Chondrocyte (in vitro differentiated cells): ENCODE measurements at places on chromosomes 7 and 10.
A peak's percentile ranks its signal among the peaks of the same experiment; 100 is the strongest.

DNA sequence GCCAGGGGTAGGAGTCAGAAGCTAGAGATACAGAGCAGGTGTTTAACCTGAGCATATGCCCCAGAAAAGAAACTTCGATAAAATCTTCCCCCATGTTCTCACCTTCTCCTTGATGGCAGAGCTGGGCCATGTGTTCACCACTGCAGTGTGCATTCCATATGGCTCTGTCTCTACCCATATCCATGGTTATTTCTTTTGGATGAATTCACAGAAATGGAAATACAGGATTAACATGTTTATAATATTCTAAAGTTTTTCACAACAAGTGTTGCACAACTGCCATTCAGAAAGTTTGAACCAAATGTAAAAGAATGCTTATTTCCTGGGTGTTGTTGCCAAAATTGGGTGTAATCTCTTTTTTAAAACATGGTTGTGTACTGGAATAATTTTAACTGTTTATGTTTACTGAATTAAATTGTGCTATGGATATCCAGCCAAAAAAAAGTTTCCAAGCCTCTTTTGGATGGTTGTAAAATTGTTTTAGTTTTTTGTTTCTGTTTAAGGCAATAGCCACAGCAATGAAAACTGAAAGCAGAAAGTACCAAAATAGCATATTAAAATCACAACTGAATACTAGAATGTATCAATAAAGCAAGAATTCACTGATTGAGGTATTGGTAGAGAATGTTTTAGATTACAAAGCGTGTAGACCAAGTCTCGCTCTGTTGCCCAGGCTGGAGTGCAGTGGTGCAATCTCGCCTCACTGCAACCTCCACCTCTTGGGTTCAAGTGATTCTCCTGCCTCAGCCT lies 19.9 kb upstream of the CCNY start:
- DNase-seq, result no peak

- no peak for DNase-seq
Measured at GRCh38 chr10:37240223-37240622, 114.8 kb downstream of the ANKRD30A start.

DNA sequence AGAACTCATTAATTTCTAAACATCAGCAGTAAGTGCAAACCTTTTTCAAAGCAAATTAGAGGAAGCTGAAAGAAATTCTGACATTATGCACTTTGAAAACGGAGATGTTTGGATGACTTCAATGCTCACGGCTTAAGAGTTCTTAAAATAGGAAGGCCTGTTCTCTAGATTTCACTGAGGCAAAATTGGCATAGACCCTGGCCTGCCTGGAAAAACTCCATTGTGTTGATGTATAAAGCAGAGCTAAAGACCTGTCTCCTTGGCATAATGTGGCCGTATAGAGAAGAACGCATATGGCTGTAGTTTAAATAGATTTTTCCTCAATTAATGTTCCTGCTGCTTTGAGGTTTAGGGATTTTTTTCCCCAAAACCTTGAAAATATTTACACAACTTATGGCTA lies 24.5 kb upstream of the AGMO start:
- DNase-seq, result no peak

DNA sequence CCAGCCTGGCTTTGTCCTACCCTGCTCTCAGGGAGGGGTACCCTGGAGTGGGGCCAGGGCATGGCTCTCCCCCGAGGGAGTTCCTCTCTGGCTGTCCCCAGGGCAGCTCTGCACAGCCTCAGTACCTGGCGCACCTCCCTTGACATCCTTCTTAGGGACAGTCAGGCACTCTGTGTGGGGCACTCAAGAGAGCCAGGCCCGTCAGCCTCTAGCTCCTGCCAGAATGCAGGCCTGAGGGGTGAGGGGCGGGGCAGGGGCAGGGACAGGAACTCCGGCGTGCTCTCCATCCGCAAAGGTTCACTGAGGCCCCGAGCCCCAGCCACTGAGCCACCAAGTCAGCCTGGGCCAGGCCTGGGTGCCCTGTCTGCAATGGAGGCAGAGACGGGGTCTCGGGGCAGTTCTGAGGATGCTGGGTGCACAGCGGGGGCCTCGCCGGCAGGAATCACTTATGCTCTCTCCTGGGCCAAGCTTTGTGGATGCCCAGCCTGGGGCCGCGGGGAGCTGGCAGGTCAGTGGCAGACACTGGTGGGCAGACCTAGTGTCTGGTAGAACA lies 10.1 kb downstream of the LIMK1 start:
- DNase-seq, result no peak

DNA sequence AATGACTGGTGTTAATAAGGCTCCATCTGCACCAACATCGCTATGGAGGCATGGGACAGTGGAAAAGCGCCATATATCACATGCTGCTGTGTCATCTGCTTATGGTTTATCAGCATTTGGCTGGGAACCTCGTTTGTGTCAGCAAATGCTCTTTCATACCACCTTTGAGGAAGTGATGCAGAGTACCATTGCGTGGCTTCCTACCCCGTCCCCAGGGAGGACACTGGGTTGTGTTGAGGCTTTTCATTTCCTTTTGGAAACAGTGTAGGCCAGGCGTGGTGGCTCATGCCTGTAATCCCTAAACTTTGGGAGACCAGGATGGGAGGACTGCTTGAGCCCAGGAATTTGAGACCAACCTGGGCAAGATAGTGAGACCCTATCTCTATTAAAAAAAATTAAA lies 6.8 kb downstream of the TACR2 start:
- peak; percentile 25 for DNase-seq

DNA sequence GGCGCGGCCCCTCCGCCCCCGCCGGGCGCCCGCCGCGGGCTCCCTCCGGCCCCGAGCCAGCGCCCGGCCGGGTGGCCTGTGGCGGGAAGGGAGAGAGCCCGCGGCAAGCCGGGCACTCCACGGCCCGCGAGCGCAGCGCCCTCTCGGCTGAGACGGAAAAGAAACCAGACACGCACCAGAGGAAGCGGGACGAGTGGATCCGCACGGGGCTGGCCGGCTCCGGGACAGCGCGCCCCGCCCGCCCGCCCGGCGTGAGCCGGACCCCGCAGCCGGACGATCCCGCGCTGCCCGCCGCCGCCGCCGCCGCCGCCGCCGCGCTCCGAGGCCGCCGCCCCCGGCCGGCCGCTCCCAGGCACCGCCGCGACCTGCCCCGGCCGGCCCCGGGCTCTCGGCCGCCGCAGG lies 300 bp downstream of the ARHGAP21 start:
- DNase-seq, result no peak

- peak; percentile 60 for DNase-seq
Measured at GRCh38 chr7:27185854-27186667, 1.0 kb upstream of the HOXA11 start.

GRCh38 chr10:132199854-132200311 lies 13.1 kb downstream of the DPYSL4 start:
- DNase-seq, result no peak
